Thoracic aorta (tissue), 2 donors: ENCODE measurements at places on chromosomes 1 and 21.

DNA sequence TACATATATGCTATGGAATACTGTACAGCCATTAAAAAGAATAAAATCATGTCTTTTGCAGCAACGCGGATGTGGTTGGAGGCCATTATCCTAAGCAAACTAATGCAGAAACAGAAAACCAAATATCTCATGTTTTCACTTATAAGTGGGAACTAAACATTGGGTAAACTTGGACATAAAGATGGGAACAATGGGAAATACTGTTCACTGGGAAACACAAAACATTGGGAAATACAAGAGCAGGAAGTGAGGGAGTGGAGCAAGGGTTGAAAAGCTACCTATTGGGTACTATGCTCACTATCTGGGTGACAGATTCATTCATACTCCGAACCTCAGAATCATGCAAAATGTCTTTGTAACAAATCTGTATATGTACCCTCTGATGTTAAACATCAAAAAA is 17.3 kb upstream of the PPT1 start:
- no peaks in the 10 kb centered on the region for H3K4me1 ChIP-seq
- H3K4me3 ChIP-seq, result no peak overlapping the region
- no peak overlapping the region for H3K27ac ChIP-seq
- no peaks in the 10 kb centered on the region for H3K36me3 ChIP-seq
- DNase-seq, result no peak

GRCh38 chr1:81375884-81376548 is 424.7 kb upstream of the ADGRL2 start:
- no peak overlapping the region for H3K27ac ChIP-seq
- no peaks in the 10 kb centered on the region for H3K27me3 ChIP-seq
- no peak overlapping the region for H3K4me3 ChIP-seq
- no peak for DNase-seq

DNA sequence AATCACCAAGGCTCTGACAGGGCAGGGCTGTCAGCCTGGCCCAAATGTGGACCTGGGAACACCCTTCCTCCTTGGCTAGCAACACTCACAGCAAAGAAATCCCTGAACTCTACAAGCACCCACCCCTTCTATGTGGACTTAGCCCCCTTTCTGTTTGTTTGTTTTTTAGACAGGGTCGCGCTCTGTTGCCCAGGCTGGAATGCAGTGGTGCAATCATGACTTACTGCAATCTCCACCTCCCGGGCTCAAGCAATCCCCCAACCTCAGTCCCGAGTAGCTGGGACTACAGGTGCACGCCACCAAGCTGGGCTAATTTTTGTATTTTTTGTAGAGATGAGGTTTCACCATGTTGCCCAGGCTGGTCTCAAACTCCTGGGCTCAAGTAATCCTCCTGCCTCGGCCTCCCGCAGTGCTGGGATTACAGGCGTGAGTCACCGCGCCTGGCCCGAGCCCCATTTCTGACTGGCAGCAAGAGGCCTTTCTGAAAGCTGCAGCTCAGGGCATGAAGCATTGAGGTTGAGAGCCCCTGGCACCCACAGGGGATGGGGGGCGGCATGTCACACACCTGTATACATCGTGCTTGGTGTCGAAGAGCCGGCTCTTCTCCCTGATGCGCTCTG is 16.2 kb downstream of the RIPK4 start:
- H3K27me3 ChIP-seq, result no peaks in the 10 kb centered on the region
- no peak for DNase-seq
- no peaks in the 10 kb centered on the region for H3K4me1 ChIP-seq
- no peaks in the 10 kb centered on the region for H3K36me3 ChIP-seq

- H3K27ac ChIP-seq, result peak overlapping the region; percentile 6
- H3K4me1 ChIP-seq, result peaks cover 6% of the 10 kb centered on the region
- no peaks in the 10 kb centered on the region for H3K27me3 ChIP-seq
Observed at GRCh38 chr1:212498283-212499040, 65.7 kb downstream of the NENF start.

- no peak for DNase-seq
- H3K4me1 ChIP-seq, result peaks cover 67% of the 10 kb centered on the region
- H3K27ac ChIP-seq, result peak overlapping the region; percentile 99
- H3K4me3 ChIP-seq, result peak overlapping the region; percentile 79
- H3K27me3 ChIP-seq, result no peaks in the 10 kb centered on the region
Observed at GRCh38 chr1:17539118-17539476, 401 bp upstream of the ARHGEF10L start.

DNA sequence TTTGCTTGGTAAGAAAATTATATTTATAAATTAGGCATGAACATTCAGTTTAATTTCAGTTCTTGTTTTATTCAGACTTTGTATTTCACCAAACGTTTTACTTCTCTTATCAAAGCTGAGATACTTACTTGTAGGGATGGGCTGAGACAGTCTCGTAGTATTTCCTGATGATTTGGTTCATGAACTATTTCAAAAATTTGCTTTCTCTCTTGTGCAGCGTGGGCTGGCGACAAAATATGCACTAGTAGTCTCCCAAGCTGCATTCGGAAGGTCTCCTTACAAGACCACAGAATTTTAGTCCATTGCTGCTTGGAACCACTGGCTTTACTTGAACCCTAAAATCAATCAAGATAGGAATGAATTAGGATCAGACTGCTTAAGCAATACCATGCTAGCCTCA is 91.7 kb upstream of the GNG4 start:
- H3K4me3 ChIP-seq, result no peak overlapping the region
- no peak overlapping the region for H3K27ac ChIP-seq
- H3K36me3 ChIP-seq, result peaks cover 4% of the 10 kb centered on the region
- no peaks in the 10 kb centered on the region for H3K27me3 ChIP-seq
- peaks cover 10% of the 10 kb centered on the region for H3K4me1 ChIP-seq

- no peak for DNase-seq
- H3K27me3 ChIP-seq, result no peaks in the 10 kb centered on the region
- peak overlapping the region; percentile 96 for H3K27ac ChIP-seq
- H3K36me3 ChIP-seq, result no peaks in the 10 kb centered on the region
- H3K4me3 ChIP-seq, result peak overlapping the region; percentile 67
Observed at GRCh38 chr1:39205102-39205780, 746 bp downstream of the MACF1 start.
